Activated CD4-positive, alpha-beta T cell treated with anti-CD3 and anti-CD28 coated beads, Interleukin-2, amount 10 ng/mL, durations not matched to agents 24 days and 14 days (primary cell): ENCODE measurements at places on chromosomes 4 and X. TPM values are rescaled to one million over a fixed set of nuclear protein-coding genes. Genes with fewer than 3 reads are reported as not detected.

GRCh38 chr4:2866160-2866861, 22.7 kb downstream of the ADD1 start:
- no peak overlapping the region for H3K27ac ChIP-seq
- no peaks in the 10 kb centered on the region for H3K27me3 ChIP-seq
- peaks cover 4% of the 10 kb centered on the region for H3K36me3 ChIP-seq
- peaks cover 36% of the 10 kb centered on the region for H3K4me1 ChIP-seq

DNA sequence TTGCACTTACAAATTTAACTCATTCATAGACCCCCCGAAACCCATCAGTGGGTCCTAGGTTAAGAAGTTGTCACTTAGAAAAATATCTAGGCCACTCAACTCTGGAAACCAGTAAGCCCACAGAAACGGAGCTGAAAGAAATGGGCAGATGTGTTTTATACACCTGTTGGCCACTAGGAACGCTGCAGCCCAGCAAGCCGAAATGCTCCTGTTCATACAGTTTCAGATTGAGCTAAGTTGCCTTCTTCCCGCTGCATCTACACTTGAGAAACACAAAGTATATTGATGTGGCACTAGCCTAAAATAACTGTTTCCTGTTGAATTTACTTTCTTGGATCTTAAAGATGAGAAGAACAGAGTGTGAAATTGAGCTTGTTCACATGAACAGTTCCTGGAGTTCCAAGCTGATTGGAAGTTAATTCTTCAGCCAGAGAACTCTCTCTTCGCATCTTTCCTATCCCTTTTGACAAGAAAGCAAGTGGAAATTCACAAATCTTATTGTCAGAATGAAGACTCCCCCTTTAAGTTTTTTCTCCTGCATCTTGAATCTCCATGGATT, 174.1 kb downstream of the RBMX2 start:
- peak; percentile 62 for DNase-seq
- H3K36me3 ChIP-seq: no peaks in the 10 kb centered on the region
- H3K27ac ChIP-seq: no peak overlapping the region
- no peak overlapping the region for H3K4me3 ChIP-seq
- no peaks in the 10 kb centered on the region for H3K4me1 ChIP-seq

- no peak for DNase-seq
- no peaks in the 10 kb centered on the region for H3K36me3 ChIP-seq
- no peaks in the 10 kb centered on the region for H3K27me3 ChIP-seq
- no peaks in the 10 kb centered on the region for H3K4me1 ChIP-seq
- H3K4me3 ChIP-seq: no peak overlapping the region
Measured at GRCh38 chrX:50100188-50100587, 100.6 kb downstream of the AKAP4 start.

- DNase-seq: no peak
- H3K27ac ChIP-seq: no peak overlapping the region
- H3K36me3 ChIP-seq: no peaks in the 10 kb centered on the region
- no peaks in the 10 kb centered on the region for H3K4me1 ChIP-seq
- H3K27me3 ChIP-seq: no peaks in the 10 kb centered on the region
Measured at GRCh38 chr4:95362906-95363558, 185.7 kb downstream of the UNC5C start.

Gene ARHGAP36
- not detected in 2 replicates for total RNA-seq

Gene ADRA2C
- total RNA-seq: not detected in 2 replicates

Gene SEC31A
- total RNA-seq: 122 and 125 TPM in 2 replicates

Gene RTL3
- total RNA-seq: not detected in 2 replicates

Gene ETDA
- not detected in 2 replicates for total RNA-seq

Gene MAGED4
- total RNA-seq: not detected in 2 replicates

- no peak overlapping the region for H3K4me3 ChIP-seq
- DNase-seq: no peak
- H3K4me1 ChIP-seq: peaks cover 10% of the 10 kb centered on the region
- no peak overlapping the region for H3K27ac ChIP-seq
Measured at GRCh38 chr4:74100531-74100930, 1.5 kb upstream of the CXCL2 start.

DNA sequence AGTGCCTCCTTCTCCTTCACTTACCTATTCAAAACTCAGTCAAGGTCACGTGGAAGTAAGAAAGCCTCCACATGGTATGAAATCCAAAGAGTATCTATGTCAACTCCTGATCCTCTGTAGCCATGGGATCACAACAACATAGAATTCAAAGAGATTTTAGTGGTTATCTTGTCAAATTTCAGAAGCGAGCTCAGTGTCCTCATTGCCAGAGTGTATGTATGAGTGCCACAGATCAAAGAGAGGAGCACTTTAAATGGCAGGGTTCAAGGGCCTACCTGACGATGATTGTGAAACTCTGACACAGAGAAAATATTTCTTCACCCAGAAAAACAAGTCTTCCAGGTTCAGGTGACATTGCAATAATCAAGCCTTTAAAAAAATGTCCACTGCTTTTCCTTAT, 1.2 kb upstream of the ACE2 start:
- H3K36me3 ChIP-seq: no peaks in the 10 kb centered on the region
- H3K4me1 ChIP-seq: no peaks in the 10 kb centered on the region
- peaks cover 2% of the 10 kb centered on the region for H3K27me3 ChIP-seq
- H3K27ac ChIP-seq: no peak overlapping the region
- DNase-seq: no peak
- no peak overlapping the region for H3K4me3 ChIP-seq

Gene TLR6
- 0.88 and 1.1 TPM in 2 replicates for total RNA-seq

Gene PSAPL1
- not detected in 2 replicates for total RNA-seq
